ENCODE measurements at places on chromosomes 2 and 18.

GRCh38 chr18:10965119-10965518 is 184.2 kb downstream of the PIEZO2 start:
- DNase-seq: no peak

- DNase-seq: no peak
Measured at GRCh38 chr2:55581874-55582547, 35.4 kb downstream of the PPP4R3B start.

DNA sequence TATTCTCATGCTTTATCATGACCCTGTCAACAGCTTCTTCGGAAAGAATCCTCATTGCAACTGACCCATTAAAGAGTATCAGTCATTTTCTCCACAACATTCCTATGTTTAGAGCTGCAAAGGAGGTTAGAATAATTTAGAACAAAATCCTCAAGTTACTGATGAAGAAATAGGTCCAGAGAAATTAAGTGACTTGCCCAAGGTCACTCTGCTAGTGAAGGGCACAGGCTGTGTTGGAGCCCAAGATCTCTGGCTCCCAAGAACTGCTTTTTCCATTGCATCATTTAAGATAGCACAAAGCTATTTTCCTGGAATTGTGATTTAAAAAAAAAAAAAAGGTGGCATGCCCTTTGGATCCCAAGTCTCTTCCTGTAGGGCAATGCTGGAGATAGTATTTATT is 9.6 kb downstream of the IRS1 start:
- DNase-seq: no peak

GRCh38 chr2:96202152-96202854 is 6.3 kb downstream of the STARD7 start:
- DNase-seq: no peak

DNA sequence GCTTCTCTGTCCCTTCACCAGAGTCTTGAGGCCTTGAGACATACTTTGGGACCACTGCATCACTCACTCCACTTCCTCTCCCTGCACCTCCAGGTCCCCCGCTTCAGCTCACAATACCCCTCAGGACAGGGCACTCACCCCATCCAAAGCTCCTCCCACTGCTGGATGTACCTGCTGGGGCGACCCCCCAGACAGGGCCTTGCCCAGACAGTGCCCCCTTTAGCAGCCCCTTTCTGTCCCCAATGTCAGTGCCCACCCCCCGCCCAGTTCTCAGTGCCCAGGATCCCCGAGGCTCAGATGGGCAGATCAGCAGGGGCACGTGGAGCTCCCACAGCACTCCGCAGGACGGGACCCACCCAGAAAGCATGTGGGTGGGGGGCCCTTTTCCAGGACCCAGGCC is 23.8 kb upstream of the IMP4 start:
- DNase-seq: no peak

Data from germinal center (tissue), 1 donor.